ENCODE measurements at places on chromosomes 3 and 15. TPM values are rescaled to one million over a fixed set of nuclear protein-coding genes. Genes with fewer than 3 reads are reported as not detected.

Gene IDH3A
- total RNA-seq, result 88.0 TPM

Gene CHRNA7
- 4.7 TPM for total RNA-seq

Gene TWF2
- total RNA-seq, result 71.2 TPM

Gene CPN2
- not detected for total RNA-seq

Gene LOXL1
- 0.82 TPM for total RNA-seq

Gene CCR9
- not detected for total RNA-seq

Gene CNTN4
- not detected for total RNA-seq

Gene GHSR
- total RNA-seq, result not detected

Gene CHRNA5
- total RNA-seq, result 27.3 TPM

Gene GATA2
- 5.5 TPM for total RNA-seq

Gene MYL3
- total RNA-seq, result not detected

Gene ARL14
- 1.3 TPM for total RNA-seq

Gene HRH1
- 9.5 TPM for total RNA-seq

Gene ITIH1
- not detected for total RNA-seq

Gene SHC4
- 1.1 TPM for total RNA-seq

Gene HTD2
- 8.2 TPM for total RNA-seq

Gene CADM2
- total RNA-seq, result 0.23 TPM

Gene BSN
- total RNA-seq, result 0.17 TPM

Gene C2CD4B
- total RNA-seq, result not detected

Gene TMCO5A
- total RNA-seq, result not detected

Gene CNTN6
- not detected for total RNA-seq

Gene FES
- total RNA-seq, result 0.71 TPM

Gene RTP3
- total RNA-seq, result not detected

Gene ZSCAN29
- total RNA-seq, result 13.0 TPM

Gene NEK10
- 1.8 TPM for total RNA-seq
